ENCODE measurements at places on chromosomes 2 and 18.

DNA sequence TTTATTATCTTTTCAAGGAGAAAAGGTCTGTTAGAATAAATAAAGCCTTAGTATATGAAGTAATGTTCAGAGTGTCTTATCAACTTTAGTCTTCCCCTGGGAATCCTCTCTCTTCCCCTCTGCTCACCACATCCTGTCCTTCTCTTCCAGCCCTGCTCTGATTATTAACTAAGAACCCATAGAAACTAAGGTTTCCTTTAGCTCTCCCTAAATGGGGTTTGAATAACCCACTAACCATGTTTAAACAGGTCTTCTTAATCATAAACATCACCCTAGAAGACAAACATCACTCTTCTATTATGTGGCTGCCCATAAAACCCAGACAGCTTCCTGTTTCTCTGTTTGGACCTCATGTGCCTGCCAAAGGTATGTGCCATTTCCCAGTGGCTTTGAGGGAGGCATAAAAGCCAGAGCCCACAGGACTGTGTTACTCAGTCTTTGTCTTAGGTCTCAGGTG is 50.1 kb downstream of the SLC14A1 start:
- no peak for DNase-seq

DNA sequence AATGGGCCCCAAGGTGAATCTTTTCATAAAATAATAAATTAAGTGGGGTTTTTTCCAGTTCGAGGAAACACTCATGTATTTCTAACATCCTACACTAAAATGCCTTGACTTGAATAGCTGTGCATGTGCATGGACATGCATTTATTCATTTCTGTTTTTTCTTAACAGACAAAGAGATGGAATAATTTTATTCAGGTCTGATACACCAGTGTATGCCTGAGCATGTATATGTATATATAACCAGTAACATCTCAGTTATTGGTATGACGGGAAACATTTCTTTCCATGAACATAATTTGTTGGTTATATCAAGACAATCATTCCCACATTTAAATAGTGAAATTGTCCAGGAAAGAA is 468.7 kb upstream of the TNP1 start:
- DNase-seq: no peak

GRCh38 chr2:25756536-25756935 is 83.2 kb upstream of the DTNB start:
- no peak for DNase-seq

GRCh38 chr18:21820033-21820810 is 79.6 kb downstream of the MIB1 start:
- no peak for DNase-seq

- no peak for DNase-seq
These were observed 19.4 kb downstream of the SP100 start for GRCh38 chr2:230435431-230435830.

GRCh38 chr2:174446531-174446930 is 40.3 kb downstream of the GPR155 start:
- DNase-seq: no peak

DNA sequence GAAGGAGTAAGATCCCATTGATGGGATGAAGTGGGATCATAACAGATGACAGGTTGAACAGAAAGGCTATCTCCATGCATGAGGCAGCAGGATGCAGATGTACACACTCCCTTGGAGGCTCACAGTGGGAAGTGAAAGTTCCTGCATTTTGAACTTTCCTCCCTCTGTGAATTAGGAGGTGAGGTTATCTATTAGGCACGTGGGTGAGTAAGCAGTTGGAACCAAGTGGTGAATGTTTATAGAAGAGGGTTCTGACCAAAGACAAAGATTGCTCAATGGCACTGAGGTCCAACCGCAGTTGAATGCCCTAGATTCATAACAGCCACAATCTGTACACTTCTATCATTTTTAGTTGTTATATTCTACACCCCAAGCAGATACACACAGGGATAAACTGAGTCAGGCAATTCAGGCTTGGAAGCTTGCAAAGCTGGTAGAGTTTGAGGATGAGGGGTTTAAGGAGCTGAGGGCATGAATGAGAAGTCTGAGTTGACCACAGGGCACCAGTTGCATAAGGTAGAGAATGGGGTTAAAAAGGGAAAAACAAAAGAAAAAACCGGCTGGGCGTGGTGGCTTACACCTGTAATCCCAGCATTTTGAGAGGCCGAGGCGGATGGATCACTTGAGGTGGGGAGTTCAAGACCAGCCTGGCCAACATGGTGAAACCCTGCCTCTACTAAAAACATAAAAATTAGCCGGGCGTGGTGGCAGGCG is 7.1 kb upstream of the KCMF1 start:
- DNase-seq: no peak

DNA sequence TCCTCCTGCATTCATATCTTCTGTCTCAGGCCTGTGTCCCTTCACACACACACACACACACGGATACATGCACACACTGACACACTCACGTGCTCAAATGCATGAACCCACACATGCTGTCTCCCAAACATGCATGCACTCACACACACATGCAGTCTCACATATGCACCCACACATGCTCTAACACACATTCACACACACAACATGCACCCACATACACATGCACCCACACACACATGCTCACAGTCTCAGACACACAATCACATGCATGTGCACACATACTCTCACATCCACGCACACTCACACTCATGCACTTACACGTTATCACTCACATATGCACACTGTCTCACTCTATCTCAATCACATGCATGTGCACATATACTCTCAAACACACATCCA is 1.9 kb upstream of the CD226 start:
- DNase-seq: no peak

DNA sequence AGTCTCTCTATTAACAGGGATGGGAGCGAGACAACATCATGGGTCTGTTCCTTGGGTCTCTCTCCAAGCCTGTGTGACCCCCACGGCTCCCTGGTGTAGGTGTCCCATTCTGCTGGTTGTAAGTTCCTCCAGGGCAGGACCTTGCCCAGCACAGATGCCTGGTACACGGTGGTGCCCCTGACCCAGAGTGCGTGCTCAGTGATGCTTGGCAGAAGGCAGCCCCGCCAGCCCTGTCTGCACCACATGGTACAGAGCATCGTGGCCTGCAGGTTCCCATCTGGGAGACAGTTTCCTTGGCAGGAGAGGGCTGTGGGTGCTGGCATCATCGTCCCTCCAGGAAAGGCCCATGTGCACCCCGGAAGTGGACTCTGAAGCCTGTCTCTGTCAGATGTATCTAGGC is 249.0 kb downstream of the KLHL29 start:
- DNase-seq: no peak

DNA sequence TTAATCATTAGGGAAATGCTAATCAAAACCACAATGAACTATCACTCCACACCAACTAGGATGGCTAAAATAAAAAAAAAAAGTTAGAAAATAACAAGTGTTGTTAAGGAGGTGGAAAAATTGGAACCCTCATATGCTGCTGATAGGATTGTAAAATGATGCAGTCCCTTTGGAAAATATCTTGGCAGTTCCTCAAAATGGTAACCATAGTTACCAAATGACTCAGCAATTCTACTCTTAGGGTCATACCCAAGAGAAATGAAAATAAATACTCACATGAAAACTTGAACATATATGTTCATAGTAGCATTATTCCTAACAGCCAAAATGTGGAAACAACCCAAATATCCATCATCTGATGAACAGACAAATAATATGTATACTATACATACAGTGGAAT is 15.7 kb upstream of the ACVR2A start:
- no peak for DNase-seq

DNA sequence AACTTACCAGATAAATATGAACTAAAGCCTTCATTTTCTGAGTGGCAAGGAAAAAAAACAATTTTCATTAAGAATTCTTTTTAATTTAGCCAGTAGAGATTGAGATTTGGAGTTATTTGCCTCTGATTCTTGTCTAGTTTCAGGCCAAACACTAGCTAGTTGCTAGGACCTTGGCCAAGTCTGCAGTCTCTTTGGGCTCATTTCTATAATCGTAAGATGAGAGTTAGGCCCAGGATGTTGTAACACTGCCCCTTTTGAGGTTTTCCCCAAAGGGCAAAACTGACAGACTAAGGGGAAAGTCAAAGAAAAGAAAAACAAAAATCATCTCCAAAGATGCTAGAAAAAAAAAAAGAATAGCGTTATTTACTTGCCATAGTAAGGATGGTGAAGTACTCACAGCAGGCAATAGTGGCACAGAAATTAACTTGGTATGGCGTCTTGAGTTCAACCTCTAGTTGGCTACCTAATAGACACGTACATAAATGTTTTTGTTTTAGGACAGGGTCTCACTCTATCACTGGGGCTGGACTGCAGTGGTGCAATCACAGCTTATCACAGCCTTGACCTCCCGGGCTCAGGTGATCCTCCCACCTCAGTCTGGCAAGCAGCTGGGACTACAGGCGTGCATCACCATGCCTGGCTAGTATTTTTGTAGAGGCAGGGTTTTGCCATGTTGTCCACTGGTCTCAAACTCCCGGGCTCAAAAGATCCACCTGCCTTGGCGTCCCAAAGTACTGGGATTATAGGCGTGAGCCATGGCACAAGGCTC is 23.0 kb upstream of the ADAM17 start:
- DNase-seq: no peak

- DNase-seq: no peak
These were observed 24.5 kb upstream of the MMADHC start for GRCh38 chr2:149612122-149612521.

DNA sequence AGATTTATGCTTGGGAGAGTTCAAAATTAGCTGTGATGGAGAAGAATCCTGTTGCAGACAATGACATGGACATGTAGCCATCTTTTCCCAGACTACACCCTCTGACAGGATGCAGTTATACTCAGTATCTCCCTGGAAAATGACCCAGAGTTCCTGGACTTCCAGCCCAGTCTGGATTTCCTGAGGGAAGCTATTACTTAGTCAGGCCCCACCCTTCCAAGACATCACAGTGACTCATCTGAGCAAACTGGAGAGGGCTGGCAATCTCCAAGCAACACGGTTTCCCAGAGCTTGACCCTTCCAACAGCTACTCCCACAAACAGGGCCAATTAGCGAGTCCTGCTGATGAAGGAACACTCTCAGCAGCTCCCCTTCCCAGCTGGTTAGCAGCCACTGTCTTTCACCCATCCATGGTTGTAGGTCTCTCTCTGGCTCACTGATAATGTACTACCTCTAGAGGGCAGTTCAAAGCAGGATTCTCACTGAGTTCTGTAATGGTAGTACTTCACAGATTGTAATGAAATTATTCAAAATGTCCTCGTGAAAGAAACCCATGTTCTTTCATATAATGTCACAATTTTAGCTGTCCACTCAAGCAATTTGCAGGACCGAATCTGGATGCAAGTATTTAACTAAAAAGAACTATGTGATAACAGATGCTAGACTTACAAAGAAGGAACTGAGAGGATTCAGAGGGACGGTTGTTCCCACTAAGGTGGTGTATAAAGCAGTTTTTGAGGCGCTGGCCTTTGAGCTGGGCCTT is 110.2 kb downstream of the MDH1 start:
- DNase-seq: no peak
